ENCODE measurements at places on chromosomes 13 and 19. TPM values are rescaled to one million over a fixed set of nuclear protein-coding genes. Genes with fewer than 3 reads are reported as not detected.

Gene PRMT1
- total RNA-seq = 309 TPM

Gene FUT2
- total RNA-seq = 10.4 TPM

Gene TNFSF9
- 32.9 TPM for total RNA-seq

Gene SERP2
- total RNA-seq = 0.56 TPM

Gene ZNF544
- 54.7 TPM for total RNA-seq

Gene UGGT2
- 10.0 TPM for total RNA-seq

Gene PGLYRP2
- not detected for total RNA-seq

Gene ZNF432
- total RNA-seq = 2.4 TPM

Gene SCAF1
- 37.4 TPM for total RNA-seq

Gene ZIC2
- not detected for total RNA-seq

Gene CCL25
- total RNA-seq = not detected

Gene LGI4
- total RNA-seq = not detected

Gene LYPD5
- total RNA-seq = 3.1 TPM

Gene DNM2
- 86.7 TPM for total RNA-seq

Gene ZNF808
- 3.8 TPM for total RNA-seq

Gene ZNF730
- total RNA-seq = 1.4 TPM

Gene DPP9
- total RNA-seq = 114 TPM

Gene NLRP4
- not detected for total RNA-seq

Gene CGB3
- total RNA-seq = not detected

Gene ZNF90
- 1.1 TPM for total RNA-seq

Gene CERS1
- total RNA-seq = 1.4 TPM

Gene VSIG10L
- 6.3 TPM for total RNA-seq

Gene CBARP
- total RNA-seq = 8.5 TPM

Gene CRX
- total RNA-seq = not detected

Gene LRRC25
- not detected for total RNA-seq

Gene HCN2
- total RNA-seq = 0.98 TPM

Gene TUBA3C
- not detected for total RNA-seq

Gene MCEMP1
- total RNA-seq = not detected

Gene ZNF723
- not detected for total RNA-seq

Gene ZNF805
- 8.0 TPM for total RNA-seq

Gene MEIOSIN
- not detected for total RNA-seq

Gene BRME1
- 0.99 TPM for total RNA-seq

Gene SHFL
- total RNA-seq = 6.9 TPM

Gene PALM3
- 0.07 TPM for total RNA-seq

Gene ANKRD24
- total RNA-seq = 0.28 TPM

Gene ERFL
- total RNA-seq = not detected

Gene GIPR
- total RNA-seq = 3.7 TPM

Gene ERICH6B
- not detected for total RNA-seq

Gene WASF3
- 3.3 TPM for total RNA-seq

Gene PIAS4
- 20.8 TPM for total RNA-seq

Gene CNN2
- total RNA-seq = 249 TPM

Gene LAIR2
- total RNA-seq = not detected

Gene FFAR1
- total RNA-seq = not detected

Gene RUBCNL
- not detected for total RNA-seq

Gene GJA3
- total RNA-seq = 0.37 TPM

Gene ZNF317
- total RNA-seq = 18.8 TPM

Gene ZNF208
- total RNA-seq = 0.49 TPM

Gene KCNN4
- total RNA-seq = 12.9 TPM

Gene CGB1
- total RNA-seq = 2.4 TPM

Gene KLK14
- total RNA-seq = not detected

Gene SMAD9
- total RNA-seq = 1.3 TPM

Gene FARP1
- total RNA-seq = 26.6 TPM
